ENCODE measurements at places on chromosomes 13 and 19.

GRCh38 chr13:62434081-62434480, 1018.4 kb upstream of the PCDH20 start:
- DNase-seq: no peak

- DNase-seq: no peak
Measured at GRCh38 chr13:94778986-94779385, 66.6 kb upstream of the SOX21 start.

DNA sequence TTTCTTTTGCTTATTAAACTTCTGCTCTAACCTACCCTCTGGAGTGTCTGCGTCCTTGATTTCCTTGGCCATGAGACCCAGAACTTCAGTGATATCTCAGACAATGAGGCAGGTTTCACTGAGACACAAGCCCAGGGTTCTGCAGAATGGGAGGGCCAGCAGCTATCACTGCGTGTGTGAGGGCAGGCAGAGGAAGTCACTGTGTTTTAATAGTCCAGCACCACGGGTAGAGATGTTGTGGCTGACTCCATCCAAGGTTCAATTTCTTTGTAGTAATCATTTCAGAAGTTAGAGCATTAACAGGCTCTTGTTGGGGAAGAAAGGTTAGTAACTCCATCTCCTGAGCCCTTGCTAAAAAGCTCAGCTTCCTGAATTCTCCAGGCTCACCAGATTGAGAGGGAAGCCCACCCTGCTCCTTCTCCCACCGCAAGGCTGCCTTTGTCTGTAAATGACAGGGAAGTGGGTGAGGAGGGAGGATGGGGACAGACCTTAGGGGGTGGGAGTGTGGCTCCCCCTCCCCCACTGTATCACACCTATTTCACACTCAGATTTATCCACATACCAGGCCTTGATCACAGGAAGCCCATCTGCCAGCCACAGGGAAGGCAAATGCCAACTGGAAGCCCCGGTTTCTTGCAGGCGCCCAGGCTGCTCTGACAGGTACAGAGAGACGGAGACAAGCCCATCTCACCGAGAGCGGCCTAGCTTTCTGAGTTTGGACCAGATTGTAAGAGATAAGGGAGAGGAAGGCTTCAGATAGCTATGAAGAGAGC, 2.1 kb downstream of the C19orf12 start:
- no peak for DNase-seq

DNA sequence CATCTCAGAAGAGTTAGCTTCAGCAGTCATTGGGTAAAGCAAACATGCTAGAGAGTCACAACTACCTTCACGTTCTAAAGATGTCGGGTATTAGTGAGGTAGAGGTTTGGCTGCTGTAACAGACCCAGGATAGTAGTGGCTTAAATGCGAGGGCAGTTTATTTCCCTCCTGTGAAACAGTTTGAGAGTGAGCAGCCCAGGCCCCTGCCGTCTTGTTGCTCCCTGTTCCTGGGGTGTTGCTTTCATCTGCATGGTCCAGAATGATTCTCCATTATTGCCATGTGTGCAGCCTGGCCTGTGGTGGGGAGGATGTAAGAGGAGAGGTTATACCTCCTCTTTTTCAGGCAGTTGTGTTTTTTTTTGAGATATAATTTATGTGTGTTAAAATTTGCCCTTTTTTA, 63.7 kb downstream of the SIPA1L3 start:
- DNase-seq: no peak

DNA sequence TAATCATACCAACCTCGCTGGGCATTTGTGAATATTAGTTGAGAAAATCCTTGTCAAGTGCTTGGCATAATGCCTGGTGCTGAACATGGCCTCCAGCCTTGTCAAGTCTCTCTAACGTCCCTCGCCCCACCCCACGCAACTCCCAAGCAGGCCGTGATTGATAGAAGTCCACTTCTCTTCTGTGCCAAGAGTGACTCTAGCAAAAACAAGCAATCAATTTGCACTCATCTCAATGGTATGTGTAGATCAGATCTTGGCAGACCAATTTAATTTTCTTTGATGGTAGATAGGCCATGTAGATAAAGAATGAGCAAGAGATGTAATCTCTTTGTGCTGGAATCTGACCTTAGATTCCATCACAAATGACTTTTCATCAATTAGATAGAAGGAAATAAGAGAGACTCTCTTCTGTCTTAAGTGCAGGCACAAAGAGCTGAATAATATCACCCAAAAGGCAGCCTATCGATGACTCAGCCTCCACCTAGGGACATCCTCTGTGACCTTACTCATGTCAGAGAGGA, 31.0 kb upstream of the KATNAL1 start:
- DNase-seq: peak; percentile 86
